ENCODE measurements at places on chromosomes 13 and 19. TPM values are rescaled to one million over a fixed set of nuclear protein-coding genes. Genes with fewer than 3 reads are reported as not detected.

- H3K4me3 ChIP-seq, result no peak overlapping the region
- no peaks in the 10 kb centered on the region for H3K27me3 ChIP-seq
- H3K36me3 ChIP-seq, result no peaks in the 10 kb centered on the region
- H3K27ac ChIP-seq, result no peak overlapping the region
- no peak for DNase-seq
These were observed 52.5 kb upstream of the UQCRFS1 start for GRCh38 chr19:29265436-29265835.

- no peaks in the 10 kb centered on the region for H3K36me3 ChIP-seq
- H3K27ac ChIP-seq, result no peak overlapping the region
- H3K27me3 ChIP-seq, result no peaks in the 10 kb centered on the region
- no peak for DNase-seq
These were observed 13.1 kb upstream of the OR1M1 start for GRCh38 chr19:9073806-9074205.

- H3K27ac ChIP-seq, result no peak overlapping the region
- no peak overlapping the region for H3K4me3 ChIP-seq
- DNase-seq, result no peak
- H3K27me3 ChIP-seq, result no peaks in the 10 kb centered on the region
These were observed 20.5 kb upstream of the VSTM2B start for GRCh38 chr19:29505097-29505824.

GRCh38 chr13:53028637-53029203 lies at the start of gene OLFM4:
OLFM4 (plus strand) TSS chr13:53028813; CDS start chr13:53028837, 24 bp downstream.
- H3K4me1 ChIP-seq, result no peaks in the 10 kb centered on the region
- no peak within 1 kb of the TSS for H3K4me3 ChIP-seq
- no peak within 1 kb of the TSS for H3K27ac ChIP-seq

- H3K27ac ChIP-seq, result no peak overlapping the region
- DNase-seq, result no peak
- H3K4me1 ChIP-seq, result no peaks in the 10 kb centered on the region
- H3K27me3 ChIP-seq, result no peaks in the 10 kb centered on the region
These were observed 10.6 kb downstream of the REXO1 start for GRCh38 chr19:1837625-1838105.

DNA sequence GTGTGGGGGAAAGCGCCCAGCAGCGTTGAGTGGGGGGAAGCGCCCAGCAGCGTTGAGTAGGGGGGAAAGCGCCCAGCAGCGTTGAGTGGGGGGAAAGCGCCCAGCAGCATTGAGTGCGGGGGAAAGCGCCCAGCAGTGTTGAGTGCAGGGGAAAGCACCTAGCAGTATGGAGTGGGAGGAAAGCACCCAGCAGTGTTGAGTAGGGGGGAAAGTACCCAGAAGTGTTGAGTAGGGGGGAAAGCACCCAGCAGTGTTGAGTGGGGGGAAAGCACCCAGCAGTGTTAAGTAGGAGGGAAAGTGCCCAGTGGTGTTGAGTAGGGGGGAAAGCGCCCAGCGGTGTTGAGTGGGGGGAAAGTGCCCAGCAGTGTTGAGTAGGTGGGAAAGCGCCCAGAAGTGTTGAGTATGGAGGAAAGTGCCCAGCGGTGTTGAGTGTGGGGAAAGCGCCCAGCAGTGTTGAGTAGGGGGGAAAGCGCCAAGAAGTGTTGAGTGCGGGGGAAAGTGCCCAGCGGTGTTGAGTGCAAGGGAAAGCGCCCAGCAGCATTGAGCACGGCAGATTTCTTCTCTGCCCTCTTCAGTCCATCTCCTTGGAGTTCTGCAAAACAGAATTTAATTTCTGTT lies 138.4 kb downstream of the ATP11A start:
- no peak for DNase-seq
- H3K27me3 ChIP-seq, result no peaks in the 10 kb centered on the region
- H3K27ac ChIP-seq, result no peak overlapping the region
- H3K4me1 ChIP-seq, result no peaks in the 10 kb centered on the region
- no peak overlapping the region for H3K4me3 ChIP-seq

DNA sequence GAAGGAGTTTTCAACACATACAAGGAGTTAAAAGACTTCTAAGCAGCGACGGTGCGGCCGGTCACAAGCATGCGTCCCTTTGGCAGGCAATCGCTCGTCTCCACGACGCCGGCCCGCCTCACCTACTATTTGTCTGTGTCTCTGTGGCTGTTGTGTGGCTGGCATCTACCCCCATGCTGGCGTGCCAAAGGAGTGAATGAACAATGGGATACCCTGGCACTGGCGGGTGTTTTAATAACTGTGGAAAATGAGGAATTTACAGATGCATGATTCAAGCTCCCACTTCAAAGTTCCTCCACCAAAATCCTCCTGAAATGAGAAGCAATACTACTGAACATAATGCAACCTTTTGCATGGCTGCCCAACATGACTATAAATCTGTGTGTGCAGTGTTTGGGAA lies 176.6 kb downstream of the KLF5 start:
- H3K36me3 ChIP-seq, result no peaks in the 10 kb centered on the region
- no peak overlapping the region for H3K27ac ChIP-seq
- H3K4me3 ChIP-seq, result no peak overlapping the region
- no peaks in the 10 kb centered on the region for H3K4me1 ChIP-seq

Gene FARSA
- total RNA-seq, result 31.4 TPM

Gene ELSPBP1
- total RNA-seq, result not detected

Gene RFPL4A
- not detected for total RNA-seq
